ENCODE measurements at places on chromosomes 13 and 19.

DNA sequence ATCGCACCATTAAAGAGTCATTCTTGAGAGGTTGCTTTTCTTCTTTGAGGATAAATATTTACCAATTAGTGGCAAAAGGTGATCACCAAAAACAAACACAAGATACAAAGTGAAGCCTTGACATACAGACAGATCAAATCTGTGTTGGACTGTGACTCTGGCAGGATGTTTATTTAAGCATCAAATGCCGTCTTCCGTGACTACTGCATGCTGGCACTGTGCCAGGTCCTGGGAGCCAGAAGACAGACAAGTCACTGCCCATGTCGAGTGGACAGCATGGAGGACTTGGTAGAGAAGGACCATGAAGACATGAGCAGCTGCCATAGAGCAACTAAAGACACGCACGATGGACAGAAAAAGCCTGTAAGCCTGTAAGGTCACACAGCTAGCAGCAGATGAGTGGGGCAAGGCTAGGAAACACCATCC, 92.8 kb upstream of the FARP1 start:
- DNase-seq, result no peak

GRCh38 chr13:94435604-94436226, 43.8 kb downstream of the DCT start:
- DNase-seq, result peak; percentile 53

DNA sequence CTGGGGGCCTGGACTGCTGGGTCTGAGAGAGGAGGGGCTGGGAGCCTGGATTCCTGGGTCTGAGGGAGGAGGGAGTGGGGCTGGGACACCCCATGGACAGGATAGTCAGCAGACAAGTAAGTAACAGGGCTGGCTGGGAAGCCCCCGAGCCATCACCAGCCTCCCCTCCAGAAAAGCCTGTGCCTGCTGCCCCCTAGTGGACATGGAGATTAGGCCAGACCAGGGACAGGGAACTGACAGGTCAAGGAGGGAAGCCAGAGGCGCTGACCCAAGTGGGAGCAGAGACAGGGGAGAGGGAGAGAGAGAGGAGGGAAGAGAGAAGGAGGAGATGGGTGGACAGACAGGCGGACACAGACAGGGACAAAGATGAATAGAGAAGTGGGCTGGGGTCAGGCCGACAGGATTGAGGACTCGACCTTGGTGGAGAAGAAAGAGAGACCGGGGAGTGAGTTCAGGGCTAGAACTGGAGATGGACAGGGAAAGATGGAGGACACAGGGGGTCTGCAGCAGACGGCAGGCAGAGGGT, 6.7 kb upstream of the ERFL start:
- DNase-seq, result peak; percentile 63

DNA sequence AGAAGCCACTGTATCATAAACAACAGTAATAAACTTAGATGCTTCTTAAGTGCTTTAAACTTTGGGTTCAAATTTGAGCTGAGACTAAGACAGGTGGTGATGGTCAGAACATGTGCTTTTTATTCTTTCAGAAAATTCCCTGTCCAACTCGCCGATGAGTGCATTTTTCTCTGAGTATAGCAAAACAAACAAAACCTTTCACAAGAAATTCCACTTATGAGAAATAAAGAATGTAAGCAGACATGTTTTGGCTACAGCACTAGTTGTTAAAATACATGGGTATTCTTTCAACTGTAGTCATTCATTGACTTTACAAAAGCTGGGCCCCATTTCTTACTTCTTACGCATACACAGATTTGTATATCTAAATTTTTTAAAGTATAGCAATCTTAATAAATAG, 125.6 kb downstream of the SPRY2 start:
- DNase-seq, result no peak

- DNase-seq, result no peak
These were observed 20.6 kb upstream of the WDR18 start for GRCh38 chr19:963486-963951.

DNA sequence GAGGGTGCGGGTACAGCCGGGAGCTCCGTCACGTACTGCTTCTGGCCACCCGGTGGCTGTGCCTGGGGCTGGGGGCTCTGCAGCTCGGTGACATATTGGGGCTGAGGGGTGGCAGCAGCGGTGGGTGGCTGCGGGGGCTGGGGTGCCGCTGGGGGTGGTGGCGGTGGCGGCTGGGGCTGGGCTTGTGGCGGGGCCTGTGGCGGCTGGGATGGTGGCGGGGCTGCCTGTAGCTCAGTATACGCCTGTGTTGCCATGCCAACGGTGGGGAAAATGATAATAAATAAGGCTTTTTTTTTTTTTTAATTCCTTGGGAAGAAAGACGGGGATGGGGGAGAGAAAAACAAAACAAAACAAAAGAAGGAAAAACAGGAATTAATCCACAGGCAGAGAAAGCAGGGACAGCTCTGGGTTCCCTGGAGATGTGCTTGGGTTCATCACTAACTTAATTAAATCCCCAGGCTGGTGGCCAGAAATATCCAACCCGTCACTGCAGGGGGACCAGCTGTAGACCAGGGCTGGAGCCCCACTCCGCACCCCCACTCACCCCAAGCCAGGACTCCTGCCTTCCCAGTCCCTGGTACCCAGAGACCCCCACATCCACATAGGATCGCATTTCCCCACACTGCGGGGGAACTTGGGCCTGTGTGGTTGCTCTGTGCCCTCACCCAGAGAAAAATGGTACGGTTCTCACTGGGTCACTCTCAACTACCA, 12.4 kb downstream of the RFX1 start:
- no peak for DNase-seq

DNA sequence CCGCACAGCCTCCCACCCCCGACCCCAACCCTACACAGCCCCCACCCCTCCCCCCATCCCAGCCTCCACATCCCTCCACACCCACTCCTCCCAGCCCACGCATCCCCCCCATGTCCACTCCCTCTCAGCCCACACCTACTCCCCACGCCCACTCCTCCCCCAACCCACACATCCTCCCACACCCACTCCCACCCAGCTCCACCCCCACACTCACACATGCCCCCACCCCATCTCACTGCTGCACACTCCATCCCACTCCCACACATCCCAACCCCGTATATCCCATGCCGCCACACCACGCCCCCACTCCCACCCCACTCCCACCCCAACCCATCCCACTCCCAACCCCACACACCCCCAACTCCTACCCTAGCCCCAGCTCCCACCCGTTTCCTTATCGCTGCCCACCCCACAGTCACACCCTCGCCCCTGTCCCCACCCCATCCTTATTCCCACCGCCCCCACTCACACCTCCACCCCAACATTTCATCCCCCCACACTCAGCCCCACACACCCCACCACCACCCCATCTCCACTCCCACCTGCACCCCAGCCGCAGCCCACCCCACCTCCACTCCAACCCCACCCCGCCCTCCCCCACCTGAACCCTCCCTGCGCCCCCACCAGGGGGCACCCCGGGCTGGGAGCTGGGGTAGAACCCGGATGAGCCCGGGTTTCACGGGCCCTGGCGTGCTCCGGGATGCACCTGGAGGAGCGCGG, 809 bp downstream of the TDRD12 start:
- no peak for DNase-seq

GRCh38 chr13:71254384-71254783, 612.6 kb downstream of the DACH1 start:
- no peak for DNase-seq

DNA sequence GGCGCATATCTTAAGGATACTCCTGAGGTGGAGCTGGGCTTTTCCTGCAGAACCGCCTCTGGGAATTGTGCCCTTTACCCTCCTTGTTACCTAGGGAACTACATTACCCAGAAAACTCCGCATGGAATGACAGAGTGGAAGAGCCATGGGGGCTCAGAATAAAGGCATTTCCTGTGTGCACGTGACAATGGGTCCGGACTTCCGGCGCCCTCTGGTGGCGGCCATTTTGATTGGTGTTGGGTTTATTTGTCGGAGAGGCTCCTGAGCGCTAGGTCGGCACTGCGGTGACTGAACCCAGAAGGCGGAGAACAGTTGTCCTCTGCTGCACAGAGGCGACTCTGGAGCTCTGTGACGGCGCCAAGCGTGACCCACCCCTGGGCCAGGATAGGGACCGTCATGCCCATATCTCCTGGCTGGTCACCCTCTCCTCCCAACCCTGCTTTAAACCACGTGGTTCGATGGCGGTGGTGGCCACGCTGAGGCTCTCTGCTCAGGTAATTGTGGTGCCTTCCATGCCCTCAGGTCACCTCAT, at the start of gene ZNF587B:
Gene ZNF587B (plus strand): TSS at position 229 of the 532 bp plus-strand sequence. CDS start 230 bp downstream, at position 459.
- no peak for DNase-seq
